ENCODE measurements at places on chromosomes 1 and 21.
A peak's percentile ranks its signal among the peaks of the same experiment; 100 is the strongest.

- DNase-seq = no peak
These were observed 70.2 kb downstream of the CCDC30 start for GRCh38 chr1:42533101-42533863.

DNA sequence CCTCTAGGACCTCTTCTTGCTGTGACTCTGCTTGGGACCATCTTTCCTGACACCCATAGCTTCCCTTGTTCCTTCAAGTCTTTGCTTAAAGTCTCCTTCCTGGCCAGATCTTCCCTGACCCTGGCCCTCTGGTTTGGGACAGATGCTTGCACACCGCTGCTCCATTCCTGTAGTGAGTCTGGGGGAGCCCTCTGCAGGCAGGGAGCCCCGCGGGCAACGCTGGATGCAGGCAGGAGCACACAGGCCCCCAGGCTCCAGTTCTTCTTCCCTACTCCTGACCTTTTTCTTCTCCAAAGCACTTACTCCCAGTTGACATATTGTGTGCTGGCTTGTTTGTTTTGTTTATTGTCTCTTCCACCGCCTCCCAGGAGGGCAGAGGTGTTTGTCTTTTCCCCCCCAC is 413.4 kb downstream of the CAMTA1 start:
- no peak for DNase-seq

GRCh38 chr21:33231526-33231925 is 1.8 kb downstream of the IFNAR2 start:
- DNase-seq = peak; percentile 77

- DNase-seq = no peak
These were observed 3.5 kb downstream of the YOD1 start for GRCh38 chr1:207047505-207047904.

DNA sequence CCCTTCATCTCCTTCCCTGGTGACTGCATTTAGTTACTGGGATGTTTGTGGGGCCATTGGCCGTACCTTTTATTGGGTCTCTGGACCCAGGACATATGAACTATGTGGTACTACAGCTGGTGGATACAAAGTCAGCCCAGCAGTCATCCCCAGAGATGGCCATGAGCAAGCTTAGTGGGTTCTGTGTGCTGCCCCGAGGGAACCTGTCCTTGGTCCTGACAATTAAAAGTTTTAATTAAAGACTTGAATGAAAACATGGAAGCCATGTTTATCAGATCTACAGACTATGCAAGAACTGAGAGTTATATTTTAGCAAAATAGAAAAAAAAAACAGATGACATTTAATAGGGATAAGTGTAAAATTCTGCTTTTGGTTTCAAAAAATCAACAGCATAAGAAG is 2.8 kb upstream of the NES start:
- DNase-seq = no peak

GRCh38 chr1:212438831-212439237 is 6.1 kb downstream of the NENF start:
- no peak for DNase-seq

- DNase-seq = no peak
These were observed 197.4 kb downstream of the SEC16B start for GRCh38 chr1:177772386-177772960.

GRCh38 chr1:51369171-51369570 is 38.8 kb upstream of the TTC39A start:
- DNase-seq = no peak

GRCh38 chr1:61967750-61968149 is 225.5 kb downstream of the PATJ start:
- DNase-seq = no peak

- no peak for DNase-seq
These were observed 3.9 kb upstream of the ACKR1 start for GRCh38 chr1:159200769-159201168.

- DNase-seq = no peak
These were observed 208.4 kb upstream of the NRIP1 start for GRCh38 chr21:15273244-15273643.

DNA sequence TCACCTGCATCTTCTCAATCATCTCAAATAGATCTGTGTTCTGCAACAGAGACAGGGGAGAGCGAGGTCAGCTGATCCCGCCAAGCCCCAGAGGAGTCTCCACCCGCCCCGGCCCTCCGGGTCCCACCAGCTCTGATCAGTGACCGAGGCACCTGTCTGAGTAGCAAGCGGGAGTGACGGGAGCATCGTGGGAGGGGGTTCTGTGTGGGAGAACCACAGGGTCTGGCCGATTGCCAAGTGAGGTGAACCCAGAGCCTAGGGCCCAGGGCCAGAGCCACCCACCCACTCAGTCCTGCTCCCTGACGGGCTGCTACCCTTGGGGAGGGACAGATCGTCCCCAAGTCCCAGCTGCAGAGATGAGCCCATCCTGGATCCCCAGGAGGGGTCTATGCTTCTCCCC is 49.1 kb downstream of the RAP1GAP start:
- no peak for DNase-seq

Measured in stimulated activated CD4-positive, alpha-beta T cell treated with anti-CD3 and anti-CD28 coated beads, Interleukin-1b, Interleukin-23, amount 100 ng/mL, for 48 hours (primary cell).